ENCODE measurements at places on chromosomes 3 and 15.

DNA sequence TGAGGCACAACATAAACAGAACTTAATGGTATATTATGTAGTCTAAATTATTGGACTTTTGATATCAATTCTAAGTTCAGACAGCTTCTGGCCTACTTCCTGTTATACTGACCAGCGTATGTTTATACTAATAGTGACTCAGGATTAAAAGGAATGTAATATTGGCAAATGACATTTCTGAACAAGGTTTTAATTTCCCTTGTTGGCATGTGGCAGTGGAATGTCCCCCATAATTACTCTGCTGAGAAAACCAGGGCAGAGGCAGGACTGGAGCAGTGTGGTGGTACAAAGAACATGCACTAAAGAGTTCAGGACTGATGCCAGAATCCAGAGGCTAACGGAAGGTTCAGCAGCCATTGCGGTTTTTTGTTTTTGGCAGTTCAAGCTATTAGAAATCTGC lies 184.0 kb downstream of the KCNAB1 start:
- DNase-seq: no peak

GRCh38 chr3:107370907-107371306 lies 6.3 kb upstream of the CCDC54 start:
- DNase-seq: no peak

- no peak for DNase-seq
Observed at GRCh38 chr3:43512754-43513404, 108.9 kb downstream of the ANO10 start.

GRCh38 chr3:160106905-160107861 lies 118.0 kb upstream of the C3orf80 start:
- no peak for DNase-seq

- no peak for DNase-seq
Observed at GRCh38 chr3:10380906-10381305, 60.0 kb upstream of the SEC13 start.

- no peak for DNase-seq
Observed at GRCh38 chr15:60004009-60004845, at the start of gene FOXB1. FOXB1 (plus strand) TSS chr15:60004311; CDS start chr15:60004964, 653 bp downstream.

DNA sequence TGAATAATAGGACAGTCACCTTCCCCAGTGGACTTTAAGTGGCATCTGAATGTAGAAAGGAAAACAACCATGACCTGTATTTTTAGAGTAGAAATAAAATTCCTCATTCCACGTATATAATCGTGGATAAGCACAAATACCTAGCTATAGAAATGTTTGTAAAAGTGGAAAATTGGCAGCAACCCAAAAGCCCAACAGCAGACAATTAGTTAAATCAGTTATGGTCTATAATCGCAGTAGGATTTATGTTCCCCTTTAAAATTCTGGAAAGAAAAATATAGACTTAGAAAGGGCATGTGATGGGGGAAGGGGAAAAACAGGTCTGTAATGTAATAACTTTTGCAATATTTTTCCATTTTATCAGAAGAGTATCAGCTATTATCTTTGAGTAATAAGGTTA lies 241.9 kb upstream of the ST8SIA2 start:
- DNase-seq: no peak

DNA sequence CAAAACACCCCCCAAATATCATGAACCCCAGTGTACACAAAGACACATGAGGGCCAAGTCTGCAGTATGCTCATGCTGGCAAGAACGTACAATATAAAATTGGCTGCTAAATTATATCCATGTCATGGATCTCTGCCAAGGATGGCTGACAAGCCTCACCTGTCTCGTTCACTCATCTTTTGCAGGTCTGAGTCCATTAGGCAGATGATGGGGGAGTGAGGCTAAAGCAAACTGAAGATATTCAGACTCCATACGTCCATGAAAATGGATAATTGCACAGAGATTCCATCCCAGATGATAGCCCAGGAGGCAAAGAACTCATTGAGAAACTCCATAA lies 122.3 kb upstream of the PTPRG start:
- no peak for DNase-seq

- no peak for DNase-seq
Observed at GRCh38 chr3:159583662-159584061, 405.0 kb upstream of the IL12A start.

- no peak for DNase-seq
Observed at GRCh38 chr15:45185903-45186770, 1.6 kb downstream of the SHF start.

DNA sequence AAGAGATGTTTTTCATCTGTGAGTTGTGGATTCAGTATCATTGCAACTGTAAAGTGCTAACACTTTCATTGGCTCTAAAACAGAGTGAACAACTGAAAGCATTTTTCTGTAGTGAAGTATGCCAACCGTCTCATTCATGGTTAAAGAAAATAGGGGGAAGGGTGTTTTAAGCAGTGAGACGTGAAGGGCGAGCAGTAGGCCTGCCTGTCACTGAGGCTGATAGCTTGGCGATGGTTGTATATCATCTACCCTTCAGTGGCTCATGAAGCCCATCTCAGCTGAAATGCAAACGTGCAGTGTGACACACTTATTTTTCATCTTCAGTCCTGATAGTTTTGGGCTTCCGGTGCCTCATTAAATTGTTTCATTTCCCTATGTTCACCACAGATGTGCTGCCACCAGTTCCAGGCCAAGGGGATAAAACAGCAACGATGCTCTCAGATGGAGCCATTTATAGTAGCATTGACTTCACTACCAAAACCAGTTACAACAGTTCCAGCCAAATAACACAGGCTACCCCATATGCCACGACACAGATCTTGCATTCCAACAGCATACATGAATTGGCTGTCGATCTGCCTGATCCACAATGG lies 562.0 kb downstream of the ROBO2 start:
- DNase-seq: no peak
